Natural killer cell treated with Interleukin-12 subunit alpha and Interleukin-12 subunit beta and Interleukin-15 and Interleukin-18, amount 100 ng/mL, for 72 hours (primary cell): ENCODE measurements at places on chromosomes 5 and 9. TPM values are rescaled to one million over a fixed set of nuclear protein-coding genes. Genes with fewer than 3 reads are reported as not detected.

SLC4A9 gene
- total RNA-seq: not detected

CERCAM gene
- total RNA-seq: 7.4 TPM

GRCh38 chr9:89374176-89374575 lies 55.9 kb downstream of the SECISBP2 start:
- DNase-seq: no peak

- no peak for DNase-seq
Observed at GRCh38 chr5:43020399-43020746, 19.7 kb downstream of the ANXA2R start.

DNA sequence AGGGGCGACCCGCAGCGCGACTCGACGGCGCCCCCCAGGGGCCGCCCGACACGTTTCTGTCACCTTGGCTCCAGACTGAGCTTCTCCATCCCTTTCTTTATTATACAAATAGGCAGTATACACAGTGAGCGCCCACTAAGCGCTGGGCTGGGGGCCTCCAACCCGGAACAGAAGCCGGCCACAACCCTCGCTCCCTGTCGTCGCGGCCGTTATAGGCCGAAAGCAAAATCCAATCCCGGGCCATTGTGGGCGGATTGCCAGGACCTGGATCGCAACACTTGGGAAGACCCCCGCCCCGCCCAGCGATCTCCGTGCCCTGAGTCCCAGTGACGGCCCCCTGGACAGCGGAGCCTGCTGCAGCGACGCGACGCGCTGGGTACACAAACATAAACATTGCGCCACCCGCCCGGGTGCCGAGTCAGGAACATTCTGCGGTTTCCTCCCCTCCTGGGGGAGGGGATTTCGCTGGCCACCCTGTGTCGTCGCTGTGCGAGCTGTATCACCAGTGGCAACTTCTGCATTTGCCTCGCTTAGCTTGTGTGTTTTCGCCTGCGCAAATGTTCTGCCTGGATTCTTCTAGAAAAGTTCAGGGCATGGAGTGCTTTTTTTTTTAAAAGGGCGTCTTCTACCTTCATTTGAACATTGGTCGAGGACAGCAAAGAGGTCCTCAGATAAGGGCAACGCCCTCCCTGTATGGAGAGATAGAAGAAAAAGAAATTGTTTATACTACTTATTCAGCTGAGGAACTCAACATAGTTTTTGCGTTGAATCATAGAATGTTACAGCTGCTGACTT lies 1.3 kb upstream of the DUSP1 start:
- peak; percentile 93 for DNase-seq

GRCh38 chr5:123700624-123701287 lies 188.8 kb downstream of the CSNK1G3 start:
- DNase-seq: no peak

DNA sequence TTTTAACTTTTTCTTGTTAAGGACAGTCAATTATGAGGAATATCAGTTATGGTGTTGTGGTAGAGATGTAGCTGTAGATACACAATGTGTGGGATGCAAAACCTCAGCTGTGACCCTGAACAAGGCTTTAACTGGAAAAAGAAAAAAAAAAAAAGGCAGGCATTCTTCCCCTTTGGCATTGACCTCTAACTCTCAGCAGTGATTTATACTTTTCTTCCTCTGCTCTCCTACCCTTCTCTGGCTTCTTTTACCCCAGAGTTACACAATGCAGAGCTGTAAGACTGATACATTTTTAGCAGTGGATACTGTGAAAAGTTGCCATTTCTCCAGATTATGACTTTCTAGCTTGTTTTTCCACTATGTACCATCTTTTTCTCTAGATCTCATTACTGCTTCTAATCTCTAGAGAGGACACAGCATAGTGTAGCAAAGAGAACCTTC lies 2.0 kb downstream of the CTNNAL1 start:
- DNase-seq: no peak

DNA sequence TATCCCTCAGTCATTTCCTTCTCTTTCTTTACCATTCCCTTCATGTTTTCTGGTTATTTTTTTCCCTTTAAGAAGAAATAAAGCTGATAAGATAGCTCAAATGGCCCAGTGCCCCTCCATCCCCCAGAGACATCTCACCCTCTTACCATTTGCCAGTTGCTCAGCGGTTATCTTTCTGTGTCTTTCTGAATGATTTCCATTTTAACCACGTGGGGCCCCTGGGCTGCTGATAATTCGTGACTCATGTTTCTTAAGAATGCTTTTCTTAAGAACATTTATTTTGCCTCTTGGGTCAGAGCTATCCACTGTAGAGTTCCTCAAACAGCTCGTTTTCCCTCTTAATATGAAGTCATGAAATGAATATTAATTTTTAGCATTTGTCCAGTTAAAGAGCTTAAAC lies 147.8 kb downstream of the MAST4 start:
- no peak for DNase-seq

DNA sequence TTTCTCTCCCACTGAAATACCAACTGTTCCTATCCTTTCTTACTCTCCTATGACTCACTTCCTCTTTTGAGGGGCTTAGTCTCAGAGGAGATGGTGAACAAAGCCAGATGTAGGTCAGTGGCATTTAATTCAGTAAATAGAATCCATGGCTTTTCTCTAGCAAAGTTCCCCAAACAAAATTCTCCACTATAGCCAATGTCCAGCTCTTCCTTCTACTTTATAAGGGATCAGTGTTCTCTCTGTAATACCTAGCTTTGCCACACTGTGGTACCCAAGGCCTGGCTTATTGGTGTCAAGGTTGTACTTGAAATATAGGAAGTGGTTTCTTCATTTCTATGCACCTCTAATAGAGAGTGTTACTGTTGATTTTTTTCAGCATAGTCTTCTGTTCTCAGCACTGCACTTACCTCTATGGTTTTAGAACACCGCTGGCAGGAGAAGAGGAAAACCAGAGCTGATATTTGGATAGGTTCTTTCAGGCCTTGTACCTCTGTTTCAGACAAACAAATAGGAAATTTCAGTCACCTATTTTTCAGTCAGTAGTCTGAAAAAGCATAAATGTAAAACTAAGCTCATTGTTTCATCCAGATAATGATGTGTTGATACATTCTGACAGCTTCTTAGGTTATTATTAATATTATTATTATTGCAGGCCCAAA lies 40.6 kb upstream of the ITGA2 start:
- no peak for DNase-seq

GARIN3 gene
- not detected for total RNA-seq

DNA sequence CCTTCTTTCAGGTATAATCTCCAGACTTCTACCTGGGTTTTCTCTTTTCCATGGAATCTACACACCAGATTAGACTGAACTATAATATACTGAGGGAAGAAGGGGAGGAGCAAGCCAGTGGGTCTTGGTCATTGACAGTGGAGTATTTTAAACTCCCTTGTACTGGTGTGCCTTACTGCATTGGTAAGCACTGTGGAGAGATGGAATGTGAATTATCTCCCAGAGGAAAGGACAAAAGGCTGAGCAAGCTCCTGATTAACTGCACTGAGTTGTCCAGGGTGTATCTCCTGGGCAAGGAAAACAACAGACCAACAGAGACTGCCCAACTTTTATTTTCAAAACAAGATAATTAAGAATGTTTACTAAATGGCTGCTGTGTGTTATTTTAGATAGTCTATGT lies 29.8 kb upstream of the SLCO6A1 start:
- DNase-seq: no peak

DNA sequence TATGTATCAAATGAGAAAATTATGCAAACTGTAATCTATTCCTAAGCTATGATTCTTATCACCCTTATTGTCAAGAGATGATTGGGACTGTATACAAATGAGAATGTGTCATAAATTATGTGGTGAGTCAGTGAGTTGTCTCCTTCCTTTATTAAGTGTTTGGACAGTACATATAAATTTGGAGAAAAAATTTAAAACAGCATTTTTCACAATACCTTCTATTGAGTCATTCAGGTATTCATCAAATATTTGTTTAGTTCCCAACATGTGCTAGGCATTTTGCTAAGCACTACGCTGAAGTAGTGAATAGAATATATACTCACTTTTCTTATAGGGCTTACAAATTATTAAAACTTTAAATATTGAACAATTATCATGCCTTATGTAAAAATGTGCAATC lies 36.3 kb upstream of the PTPRD start:
- no peak for DNase-seq
